NCI-H1092 (cell line): ENCODE measurements at places on chromosomes 5 and 9.

- no peak for DNase-seq
Measured at GRCh38 chr9:137703842-137704508, 85.2 kb downstream of the EHMT1 start.

DNA sequence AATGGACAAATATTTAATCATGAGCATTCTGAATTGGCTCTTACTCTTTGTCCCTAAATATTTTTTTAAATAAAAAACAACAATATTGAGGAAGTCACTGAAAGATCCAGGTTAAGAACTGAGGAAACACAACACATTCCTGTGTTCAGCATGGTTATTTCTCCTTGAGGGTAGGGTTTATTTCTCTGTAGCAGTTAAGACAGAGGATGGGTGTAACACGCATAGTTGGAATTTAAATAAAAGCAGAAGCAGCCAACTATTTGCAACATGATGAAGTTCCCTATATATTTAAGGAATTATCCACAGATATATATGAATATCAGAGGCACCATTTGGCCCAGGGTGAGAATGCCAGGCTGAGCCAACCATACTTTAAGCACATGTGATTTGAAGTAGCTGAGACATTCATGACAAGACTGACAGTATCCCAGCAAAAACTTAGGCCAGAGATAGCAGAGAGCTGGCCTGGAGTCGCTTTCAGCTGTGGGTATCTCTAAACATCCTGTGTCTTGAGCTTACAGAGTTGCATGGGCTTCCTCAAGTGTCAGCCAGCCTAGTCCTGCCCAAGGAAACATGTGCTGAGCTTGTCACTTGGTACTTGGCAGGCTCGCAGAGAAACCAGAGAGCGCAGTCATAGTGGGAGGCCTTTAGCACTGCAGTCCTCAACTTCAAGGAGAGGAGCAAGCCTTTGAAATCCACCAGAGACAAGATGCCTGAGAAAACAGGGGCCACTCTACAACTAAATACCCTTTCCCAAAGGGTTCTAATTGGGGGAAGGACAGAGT lies 43.6 kb downstream of the SEMA5A start:
- no peak for DNase-seq

GRCh38 chr5:34494111-34494755 lies 161.9 kb upstream of the RAI14 start:
- DNase-seq, result no peak

- DNase-seq, result no peak
Measured at GRCh38 chr9:109551651-109552050, 53.5 kb upstream of the PTPN3 start.

DNA sequence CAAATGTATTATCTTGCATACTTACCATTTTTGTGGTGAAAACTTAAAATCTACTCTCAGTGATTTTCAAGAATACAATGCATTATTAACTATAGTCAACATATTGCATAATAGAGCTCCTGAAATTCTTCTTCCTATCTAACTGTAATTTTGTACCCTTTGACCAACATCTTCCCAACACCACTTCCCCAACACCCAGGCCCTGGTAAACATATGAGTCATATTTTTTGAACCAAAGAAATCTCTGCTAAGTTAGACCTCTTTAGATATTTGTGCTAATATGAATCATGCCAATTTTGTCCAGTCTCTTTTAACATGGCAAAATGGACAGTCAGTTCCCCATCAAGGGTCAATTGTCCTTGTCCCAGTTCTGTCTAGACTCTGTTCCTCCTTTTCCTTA lies 18.5 kb upstream of the RGS7BP start:
- DNase-seq, result no peak

DNA sequence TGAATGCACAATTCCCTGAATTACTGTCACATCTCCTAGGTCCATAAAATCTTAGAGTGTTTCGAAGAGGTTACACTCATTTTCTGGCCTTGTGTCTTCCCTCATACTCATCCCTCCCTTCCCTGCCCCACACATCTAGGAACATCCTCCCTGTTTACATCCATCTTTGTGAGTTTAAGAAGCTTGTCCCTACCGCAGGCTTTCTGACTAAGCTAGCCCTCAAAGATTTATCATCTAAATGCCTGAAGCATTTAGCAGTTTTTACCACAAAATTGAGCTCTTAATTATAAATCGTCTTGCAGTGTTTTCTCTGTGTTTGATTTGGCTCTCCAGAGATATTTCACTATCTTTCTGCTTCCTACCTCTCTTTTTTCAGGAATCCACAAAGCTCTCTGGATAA lies 374.8 kb downstream of the KIAA0825 start:
- DNase-seq, result no peak

- DNase-seq, result no peak
Measured at GRCh38 chr5:96243203-96243602, 189.8 kb downstream of the PCSK1 start.

DNA sequence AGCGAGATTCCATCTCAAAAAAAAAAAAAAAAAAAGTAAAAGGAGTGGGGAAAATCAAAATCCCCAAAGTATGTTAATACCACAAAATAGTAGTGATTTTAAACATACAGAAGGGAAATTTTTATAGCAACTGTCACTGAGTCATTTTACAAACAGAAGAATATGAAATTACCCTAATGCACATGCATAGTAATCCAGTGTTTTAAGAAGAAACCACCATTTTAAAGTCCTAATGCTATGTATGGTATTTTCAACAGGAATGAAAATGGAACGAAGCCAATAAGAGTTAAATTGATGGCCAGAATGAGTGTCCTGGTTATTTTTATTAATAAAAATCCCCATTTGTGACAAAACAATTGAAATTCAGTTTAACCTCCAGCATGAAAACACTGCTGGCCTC lies 26.7 kb upstream of the NXNL2 start:
- no peak for DNase-seq

GRCh38 chr5:73378070-73378469 lies 70.5 kb downstream of the FOXD1 start:
- no peak for DNase-seq
